NCI-H1436 (cell line): ENCODE measurements at places on chromosomes 11 and 22.

DNA sequence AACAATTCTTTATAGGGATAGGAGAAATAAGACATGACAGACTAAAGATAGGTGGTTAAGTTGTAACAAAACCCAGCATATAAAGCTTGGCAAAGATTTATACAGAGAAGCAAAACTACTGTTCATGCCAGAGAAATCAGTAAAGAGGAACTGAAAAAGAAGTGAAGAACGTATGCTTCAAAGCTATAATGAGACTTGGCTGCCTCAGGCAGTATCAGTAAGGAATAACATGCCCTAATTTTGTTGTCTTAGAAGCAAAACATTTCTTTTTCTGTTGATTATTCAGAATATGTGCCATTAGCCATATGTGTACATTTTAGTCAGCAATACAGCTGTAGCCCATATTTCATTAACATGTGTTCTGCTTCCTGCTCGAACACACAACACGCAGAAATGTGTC, 403.2 kb downstream of the NELL1 start:
- DNase-seq, result no peak

GRCh38 chr11:94933223-94934130, 39.9 kb downstream of the CWC15 start:
- no peak for DNase-seq

GRCh38 chr22:37146051-37146385, 3.7 kb downstream of the IL2RB start:
- DNase-seq, result no peak

GRCh38 chr11:23124996-23125395, 264.7 kb upstream of the CCDC179 start:
- DNase-seq, result no peak

DNA sequence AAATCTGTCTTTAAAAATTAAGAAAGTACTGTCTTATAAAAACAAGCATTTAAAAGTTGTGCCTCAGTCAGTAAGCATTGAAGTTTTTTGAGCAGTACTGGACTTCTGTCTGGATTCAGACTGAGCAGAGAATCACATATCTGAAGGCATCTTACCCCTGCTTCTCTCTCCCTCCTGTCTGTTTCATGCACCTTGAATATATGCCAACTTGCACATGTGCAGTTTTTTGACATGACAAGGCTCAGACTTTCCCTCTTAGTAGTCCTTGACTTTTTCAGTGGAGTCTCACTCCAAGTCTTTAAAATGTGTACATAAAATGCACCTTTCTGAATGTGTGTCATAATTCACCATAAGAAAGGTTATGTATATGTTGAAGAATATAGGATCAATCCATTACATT, 19.8 kb downstream of the SPECC1L start:
- DNase-seq, result no peak
